ENCODE measurements at places on chromosomes 2 and 18.

- no peak for DNase-seq
Observed at GRCh38 chr2:198368089-198368488, 563.7 kb downstream of the PLCL1 start.

- no peak for DNase-seq
Observed at GRCh38 chr2:205722283-205722918, 40.1 kb downstream of the NRP2 start.

GRCh38 chr18:10249270-10249669 lies 205.2 kb upstream of the APCDD1 start:
- DNase-seq, result no peak

- no peak for DNase-seq
Observed at GRCh38 chr2:24365826-24366225, 5.5 kb upstream of the ITSN2 start.

GRCh38 chr2:170201734-170202393 lies 23.9 kb downstream of the MYO3B start:
- DNase-seq, result no peak

DNA sequence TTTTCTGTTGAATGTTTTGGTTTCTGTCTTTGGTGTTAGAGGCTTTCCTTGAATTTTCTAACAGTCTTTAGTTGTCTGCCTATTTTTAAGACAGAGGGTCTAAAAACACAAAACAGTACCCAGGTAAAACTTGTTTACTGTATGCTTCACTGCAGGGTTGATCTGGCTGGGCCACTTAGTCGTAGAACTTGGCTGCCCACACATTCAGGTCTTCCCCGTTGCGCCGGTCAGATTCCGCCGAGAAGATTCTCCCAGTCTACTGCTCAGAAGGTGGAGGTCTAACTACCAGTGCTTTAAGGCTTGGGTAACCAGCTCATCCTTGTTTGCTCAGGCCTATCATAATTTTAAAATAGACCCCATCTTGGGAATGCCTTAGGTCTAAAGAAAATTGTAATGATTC lies 24.6 kb upstream of the DNAH6 start:
- no peak for DNase-seq

- no peak for DNase-seq
Observed at GRCh38 chr2:16330012-16330411, 335.6 kb downstream of the CYRIA start.

- no peak for DNase-seq
Observed at GRCh38 chr2:106745468-106745867, 140.5 kb downstream of the ST6GAL2 start.

GRCh38 chr2:132896073-132896472 lies 226.1 kb upstream of the LYPD1 start:
- DNase-seq, result no peak

GRCh38 chr2:182349268-182349667 lies 77.6 kb downstream of the PDE1A start:
- no peak for DNase-seq

- DNase-seq, result no peak
Observed at GRCh38 chr2:84641021-84641420, 124.7 kb downstream of the DNAH6 start.

- DNase-seq, result no peak
Observed at GRCh38 chr2:40105593-40105992, 326.5 kb upstream of the THUMPD2 start.

GRCh38 chr18:36419188-36419899 lies 121.8 kb downstream of the FHOD3 start:
- DNase-seq, result no peak

GRCh38 chr18:21004726-21005125 lies 106.9 kb downstream of the ROCK1 start:
- DNase-seq, result no peak

DNA sequence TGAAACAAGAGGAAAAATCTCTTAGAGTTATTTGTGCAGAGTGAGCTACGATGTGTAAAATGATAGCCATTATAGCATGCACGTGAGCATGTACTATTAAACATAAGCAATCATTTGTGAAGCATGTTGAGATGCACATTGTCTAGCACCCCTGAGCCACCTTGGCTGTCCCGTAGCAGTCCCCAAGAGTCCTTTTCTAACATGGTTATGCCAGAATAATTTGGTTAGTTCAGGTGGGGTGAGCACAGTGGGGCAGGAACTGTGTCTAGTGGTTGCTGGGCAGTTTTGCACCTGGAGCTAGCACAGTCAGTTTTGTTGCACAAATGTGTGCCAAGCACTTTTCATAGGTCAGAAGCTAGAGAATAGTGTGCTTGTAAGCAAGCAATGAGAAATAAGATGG lies 809.8 kb downstream of the RNF144A start:
- DNase-seq, result no peak

DNA sequence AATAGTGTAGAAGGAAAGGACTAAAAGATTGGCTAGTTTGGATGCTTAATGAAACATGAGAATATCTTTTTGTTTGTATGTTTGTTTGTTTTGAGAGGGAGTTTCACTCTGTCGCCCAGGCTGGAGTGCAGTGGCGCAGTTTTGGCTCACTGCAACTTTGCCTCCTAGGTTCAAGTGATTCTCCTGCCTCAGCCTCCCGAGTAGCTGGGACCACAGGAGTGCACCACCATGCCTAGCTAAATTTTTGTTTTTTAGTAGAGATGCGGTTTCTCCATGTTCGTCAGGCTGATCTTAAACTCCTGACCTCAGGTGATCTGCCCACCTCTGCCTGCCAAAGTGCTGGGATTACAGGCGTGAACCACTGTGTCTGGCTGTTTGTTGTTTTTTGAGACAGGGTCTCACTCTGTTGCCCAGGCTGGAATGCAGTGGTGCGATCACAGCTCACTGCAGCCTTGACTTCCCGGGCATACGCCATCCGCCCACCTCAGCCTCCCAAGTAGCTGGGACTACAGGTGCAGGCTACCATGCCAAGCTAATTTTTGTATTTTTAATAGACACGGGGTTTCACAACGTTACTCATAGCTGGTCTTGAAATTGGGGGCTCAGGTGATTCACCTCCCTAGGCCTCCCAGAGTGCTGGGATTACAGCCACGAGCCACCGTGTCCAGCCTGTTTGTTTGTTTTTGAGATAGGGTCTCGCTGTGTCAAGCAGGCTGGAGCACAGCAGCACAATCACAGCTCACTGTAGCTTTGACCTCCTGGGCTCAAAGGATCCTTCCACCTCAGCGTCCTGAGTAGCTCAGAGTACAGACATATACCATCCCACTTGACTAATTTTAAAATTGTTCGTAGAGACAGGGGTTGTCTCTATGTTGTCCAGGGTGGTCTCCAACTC lies 209.2 kb downstream of the MYCN start:
- DNase-seq, result no peak

DNA sequence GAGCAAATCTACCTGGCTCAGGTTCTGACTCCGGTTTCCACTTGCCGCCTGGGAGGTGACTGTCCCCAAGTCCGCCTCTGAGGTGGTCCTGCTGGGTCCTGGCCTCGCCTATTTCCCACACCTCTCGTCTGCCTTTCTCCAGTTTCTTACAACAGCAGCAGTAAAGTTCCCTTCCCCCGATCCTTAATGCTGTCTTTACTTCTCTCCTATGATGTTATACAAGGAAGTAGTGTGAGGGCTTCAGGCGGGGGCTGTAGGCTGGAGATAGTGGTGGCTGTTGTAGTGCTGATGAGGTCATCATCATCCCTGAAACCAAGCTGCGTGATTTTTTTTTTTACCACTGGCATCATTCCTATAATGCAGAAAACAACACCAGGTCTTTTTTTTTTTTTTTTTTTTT lies 18.9 kb downstream of the TGIF1 start:
- DNase-seq, result no peak

DNA sequence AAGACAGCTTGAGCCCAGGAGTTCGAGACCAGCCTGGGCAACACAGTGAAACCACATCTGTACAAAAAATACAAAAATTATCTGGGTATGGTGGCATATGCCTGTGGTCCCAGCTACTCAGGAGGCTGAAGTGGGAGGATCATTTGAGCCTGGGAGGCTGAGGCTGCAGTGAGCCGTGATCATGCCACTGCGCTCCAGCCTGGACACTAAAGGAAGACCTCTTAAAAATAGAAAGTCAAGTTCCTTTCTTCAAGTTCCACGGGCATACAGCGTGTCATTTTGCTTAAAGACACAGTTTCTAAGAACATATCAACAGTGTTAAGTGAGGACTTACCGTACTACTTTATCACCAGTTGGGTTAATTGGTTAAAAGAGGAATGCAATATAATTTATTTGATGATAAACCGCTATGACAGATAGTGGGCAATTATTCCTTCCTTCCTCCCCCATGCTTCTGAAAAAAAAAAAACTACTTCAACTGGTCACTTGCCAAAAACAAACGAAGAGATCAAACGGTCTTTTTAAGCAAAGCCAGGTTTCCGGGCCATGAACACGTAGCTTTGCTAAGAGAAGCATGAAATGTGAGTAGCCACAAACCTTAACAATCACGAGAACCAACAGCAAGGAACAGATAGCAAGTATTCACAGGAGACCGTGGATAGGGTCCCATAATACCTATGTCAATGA lies 21.4 kb downstream of the AP1S3 start:
- DNase-seq, result no peak

DNA sequence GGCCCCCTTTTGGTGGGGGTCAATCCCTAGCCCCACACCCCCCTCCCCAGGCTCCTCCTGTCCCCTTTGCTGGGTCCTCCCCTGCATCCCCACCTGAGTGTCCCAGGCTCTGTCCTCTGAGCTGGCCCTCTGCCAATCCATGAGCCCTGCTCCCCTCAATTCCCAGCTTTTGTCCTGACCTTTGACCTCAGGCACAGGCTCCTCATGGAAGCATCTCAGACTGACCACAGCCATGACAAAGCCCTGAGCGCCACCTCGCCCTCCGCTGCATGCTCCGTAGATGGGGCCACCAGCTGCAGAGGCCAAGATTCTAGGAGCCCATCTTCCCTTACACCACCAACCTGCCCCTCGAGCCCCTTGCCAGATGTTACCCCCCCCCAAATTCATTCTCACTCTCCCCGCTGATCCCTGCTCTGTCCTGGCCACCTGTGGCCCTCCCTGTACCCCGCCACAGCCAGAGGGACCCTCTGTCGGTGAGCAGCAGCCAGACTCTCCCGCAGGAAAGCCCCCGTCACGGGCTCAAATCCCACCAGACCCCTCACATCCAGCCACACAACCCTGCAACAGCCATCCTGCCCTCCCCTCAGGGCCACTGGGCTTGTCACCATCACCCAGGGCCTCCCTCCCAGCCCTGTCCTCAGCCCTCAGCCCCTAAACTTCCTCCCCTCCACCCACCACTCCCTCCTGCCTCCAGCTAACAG lies 206.0 kb downstream of the MGAT5 start:
- DNase-seq, result no peak

DNA sequence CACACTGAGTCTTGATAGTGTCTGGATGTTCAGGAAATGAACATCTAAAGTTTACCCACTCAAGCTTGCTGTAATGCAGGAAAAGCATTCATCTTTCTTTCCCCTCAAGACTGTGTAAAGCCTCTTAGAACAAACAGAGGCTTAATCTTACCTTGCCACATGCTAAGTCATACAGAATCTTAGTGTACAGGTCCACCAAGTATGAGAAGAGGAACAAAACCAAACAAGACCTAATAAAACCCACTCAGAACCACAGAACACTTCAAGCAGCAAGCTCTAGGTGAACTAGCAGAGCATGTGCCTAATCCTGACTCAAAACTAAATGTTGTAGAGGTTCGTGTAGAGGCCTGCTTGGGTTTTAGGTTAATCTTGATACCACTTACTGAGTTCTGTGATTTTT lies 97.6 kb downstream of the SPTBN1 start:
- no peak for DNase-seq

GRCh38 chr18:79784071-79784913 lies 13.4 kb upstream of the KCNG2 start:
- DNase-seq, result no peak

DNA sequence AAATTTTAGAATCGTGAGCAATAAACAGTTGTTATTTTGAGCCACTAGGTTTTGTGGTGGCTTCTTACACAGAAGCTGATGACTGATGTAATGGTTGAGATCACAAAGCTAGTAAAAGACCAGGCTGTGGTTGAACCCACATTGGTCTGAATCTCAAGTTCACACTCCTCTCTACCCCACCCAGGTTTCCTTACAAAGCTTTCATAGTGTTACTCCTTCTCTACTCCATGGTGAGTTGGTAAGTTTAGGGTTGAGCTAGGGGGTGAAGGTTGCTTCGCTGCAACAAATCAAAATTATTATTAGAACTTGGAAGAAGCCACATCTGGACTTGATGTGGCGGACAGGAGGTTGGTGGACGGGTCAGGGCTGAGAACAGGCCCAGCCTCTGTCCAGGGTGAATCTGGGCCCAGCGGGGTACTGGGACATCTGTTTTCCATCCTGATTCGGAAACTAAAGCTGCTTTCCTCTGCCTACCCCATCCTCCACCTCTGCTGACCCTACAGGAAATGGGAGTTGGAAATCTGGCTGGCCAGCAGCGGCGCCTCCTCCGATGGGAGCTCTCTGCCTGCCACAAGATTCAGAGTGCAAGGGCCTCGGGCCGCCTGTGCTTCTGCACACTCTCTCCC lies 86.3 kb downstream of the ZFP36L2 start:
- peak; percentile 43 for DNase-seq

DNA sequence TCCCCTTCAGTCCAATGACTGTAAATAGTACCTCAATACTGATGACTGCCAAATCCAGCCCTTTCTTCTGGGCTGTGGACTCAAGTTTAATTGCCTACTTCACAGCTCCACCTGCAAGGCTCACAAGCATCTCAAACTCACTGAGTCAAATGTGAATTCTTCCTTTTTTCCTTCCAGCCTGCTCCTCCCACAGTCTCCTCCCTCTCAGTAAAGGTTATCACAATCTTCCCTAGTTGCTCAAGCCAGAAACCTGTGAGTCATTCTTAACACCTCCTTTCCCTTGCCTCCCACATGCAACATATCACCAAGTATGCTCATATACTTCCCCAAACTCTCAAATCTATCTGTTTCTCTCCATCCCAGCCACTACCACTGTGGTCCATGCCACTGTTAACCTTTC lies 3.7 kb upstream of the MFSD6 start:
- no peak for DNase-seq

DNA sequence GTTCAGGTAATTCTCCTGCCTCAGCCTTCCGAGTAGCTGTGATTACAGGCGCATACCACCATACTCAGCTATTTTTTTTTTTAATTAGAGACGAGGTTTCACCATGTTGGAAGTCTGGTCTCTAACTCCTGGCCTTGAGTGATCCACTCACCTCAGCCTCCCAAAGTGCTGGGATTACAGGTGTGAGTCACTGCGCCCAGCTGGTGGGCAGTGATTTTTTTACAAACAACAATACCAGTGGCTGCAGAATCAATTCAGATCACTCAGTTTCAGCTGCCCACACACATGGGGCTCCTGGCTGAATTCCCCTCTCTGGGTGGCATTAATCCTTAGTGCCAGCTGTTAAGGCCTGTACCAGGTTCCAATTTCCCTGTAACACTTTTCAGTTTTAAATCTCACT lies 13.3 kb upstream of the CYRIA start:
- DNase-seq, result no peak

Data from CD4-positive, alpha-beta T cell treated with Interleukin-4 for 1 hour (primary cell).